Natural killer cell treated with Interleukin-12 subunit alpha and Interleukin-12 subunit beta and Interleukin-15 and Interleukin-18, amount 100 ng/mL, for 72 hours (primary cell): ENCODE measurements at places on chromosomes 5 and 9.

GRCh38 chr9:109232449-109233237 is 65.6 kb upstream of the FRRS1L start:
- H3K36me3 ChIP-seq = no peaks in the 10 kb centered on the region
- no peak for DNase-seq
- H3K4me1 ChIP-seq = no peaks in the 10 kb centered on the region
- no peak overlapping the region for H3K4me3 ChIP-seq

GRCh38 chr9:16308645-16309044 is 561.8 kb downstream of the BNC2 start:
- no peaks in the 10 kb centered on the region for H3K36me3 ChIP-seq
- H3K4me3 ChIP-seq = no peak overlapping the region
- DNase-seq = no peak
- peaks cover 9% of the 10 kb centered on the region for H3K27me3 ChIP-seq
- H3K4me1 ChIP-seq = no peaks in the 10 kb centered on the region
- no peak overlapping the region for H3K27ac ChIP-seq

GRCh38 chr9:93436218-93436617 is 15.3 kb upstream of the FAM120A start:
- DNase-seq = no peak
- H3K27ac ChIP-seq = no peak overlapping the region
- no peaks in the 10 kb centered on the region for H3K4me1 ChIP-seq
- H3K36me3 ChIP-seq = peaks cover 4% of the 10 kb centered on the region

- H3K36me3 ChIP-seq = peaks cover 35% of the 10 kb centered on the region
- H3K27ac ChIP-seq = peak overlapping the region; percentile 77
- H3K4me1 ChIP-seq = peaks cover 26% of the 10 kb centered on the region
- H3K27me3 ChIP-seq = no peaks in the 10 kb centered on the region
Observed at GRCh38 chr5:147658293-147658932, 124.1 kb downstream of the JAKMIP2 start.

GRCh38 chr5:134462761-134463160 is 51.1 kb upstream of the CDKN2AIPNL start:
- H3K27me3 ChIP-seq = no peaks in the 10 kb centered on the region
- peaks cover under 1% of the 10 kb centered on the region for H3K4me1 ChIP-seq
- DNase-seq = no peak
- no peaks in the 10 kb centered on the region for H3K36me3 ChIP-seq

DNA sequence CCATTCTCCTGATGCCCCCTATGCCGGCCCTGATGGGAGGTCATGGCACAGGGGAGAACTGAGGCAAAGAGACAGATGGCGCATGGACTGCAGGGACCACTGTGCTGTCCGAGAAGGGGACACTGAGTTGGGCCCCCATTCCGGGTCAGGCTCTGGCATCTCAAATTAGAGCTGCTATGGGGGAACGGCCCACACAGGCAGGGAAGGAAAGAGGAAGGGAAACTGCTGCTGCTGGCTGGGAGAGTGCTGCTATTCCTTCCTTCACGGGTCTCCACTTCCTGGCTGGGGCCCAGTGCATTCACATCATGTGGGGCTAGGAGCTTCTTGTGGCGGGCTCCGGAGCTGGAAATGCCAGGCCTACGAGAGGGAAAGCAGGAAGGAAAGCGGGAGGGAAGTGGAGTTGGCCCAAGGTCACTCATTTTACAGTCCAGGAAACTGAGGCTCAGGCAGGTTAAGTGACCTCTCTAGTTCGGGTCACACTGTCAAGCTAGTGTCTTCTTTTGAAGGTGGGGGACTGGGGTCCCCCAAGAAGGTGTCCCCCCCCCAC is 1.3 kb upstream of the CARD19 start:
- H3K36me3 ChIP-seq = peaks cover 5% of the 10 kb centered on the region
- H3K27me3 ChIP-seq = no peaks in the 10 kb centered on the region
- H3K4me1 ChIP-seq = peaks cover 64% of the 10 kb centered on the region
- no peak for DNase-seq

DNA sequence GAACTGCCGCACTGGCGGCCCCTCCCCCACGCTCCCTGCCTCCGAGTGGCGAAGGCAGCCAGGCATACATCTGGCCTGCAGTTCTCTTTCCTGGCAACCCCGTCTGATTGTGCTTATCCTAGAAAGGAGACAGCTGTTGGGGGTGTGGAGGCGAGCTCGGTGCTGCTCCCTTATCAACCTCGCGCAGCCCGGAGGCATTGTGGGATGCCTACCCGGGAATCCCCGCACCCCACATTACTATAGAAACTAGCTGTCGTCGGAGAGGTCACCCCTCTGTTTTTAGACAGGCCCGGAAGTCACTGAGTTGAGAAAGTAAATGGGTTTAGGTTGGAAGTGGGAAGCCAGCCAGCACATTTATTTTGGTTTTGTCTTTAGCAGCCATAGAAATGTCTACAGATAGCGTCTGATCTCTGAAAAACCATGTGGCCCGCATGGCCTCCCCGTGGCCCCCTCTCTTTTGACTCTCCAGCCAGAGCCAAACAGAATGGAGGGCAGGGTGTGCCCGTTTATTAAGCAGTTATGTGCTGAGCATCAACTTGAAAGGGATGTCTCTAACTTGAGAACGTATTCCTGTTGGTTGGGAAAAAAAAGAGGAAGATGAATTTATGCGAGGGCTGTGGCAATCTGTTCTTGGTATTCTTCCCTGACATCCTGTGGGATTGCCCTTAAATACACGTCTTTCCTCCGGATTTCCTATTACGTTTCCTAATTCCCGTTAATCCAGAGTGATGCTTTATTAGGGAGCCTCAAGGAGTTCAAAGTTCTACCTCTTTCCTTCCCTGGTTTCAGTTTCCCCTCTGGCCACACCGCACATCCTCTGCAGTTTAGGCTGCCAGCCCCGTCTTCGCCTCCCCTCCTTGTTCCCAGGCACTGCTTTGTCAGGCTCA is 3.9 kb downstream of the STC2 start:
- H3K27me3 ChIP-seq = peaks cover 45% of the 10 kb centered on the region
- DNase-seq = peak; percentile 45
- peak overlapping the region; percentile 13 for H3K4me3 ChIP-seq

DNA sequence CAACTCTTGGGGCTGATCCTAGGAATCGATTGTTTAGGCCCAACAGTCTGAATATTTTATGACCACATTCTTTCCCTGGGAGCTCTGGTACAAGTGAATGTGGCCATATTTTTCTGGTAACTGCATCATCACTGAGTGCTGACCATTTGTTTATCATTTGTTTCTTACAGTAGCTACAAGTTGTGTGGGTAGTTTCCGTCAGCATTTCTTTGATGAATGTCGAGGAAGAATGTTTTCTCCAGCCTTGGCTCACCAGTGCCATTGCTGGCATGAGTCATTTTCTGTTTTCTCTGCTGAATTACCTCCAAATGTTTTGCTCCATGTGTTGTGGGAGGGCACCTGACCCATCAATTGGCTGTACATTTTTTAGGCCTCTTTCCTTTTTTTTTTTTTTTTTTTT is 14.1 kb upstream of the CARD19 start:
- no peak for DNase-seq
- H3K27ac ChIP-seq = no peak overlapping the region

- DNase-seq = no peak
- H3K27ac ChIP-seq = no peak overlapping the region
- no peaks in the 10 kb centered on the region for H3K36me3 ChIP-seq
- H3K27me3 ChIP-seq = no peaks in the 10 kb centered on the region
- H3K4me1 ChIP-seq = no peaks in the 10 kb centered on the region
Observed at GRCh38 chr5:87141544-87141943, 126.1 kb upstream of the RASA1 start.

DNA sequence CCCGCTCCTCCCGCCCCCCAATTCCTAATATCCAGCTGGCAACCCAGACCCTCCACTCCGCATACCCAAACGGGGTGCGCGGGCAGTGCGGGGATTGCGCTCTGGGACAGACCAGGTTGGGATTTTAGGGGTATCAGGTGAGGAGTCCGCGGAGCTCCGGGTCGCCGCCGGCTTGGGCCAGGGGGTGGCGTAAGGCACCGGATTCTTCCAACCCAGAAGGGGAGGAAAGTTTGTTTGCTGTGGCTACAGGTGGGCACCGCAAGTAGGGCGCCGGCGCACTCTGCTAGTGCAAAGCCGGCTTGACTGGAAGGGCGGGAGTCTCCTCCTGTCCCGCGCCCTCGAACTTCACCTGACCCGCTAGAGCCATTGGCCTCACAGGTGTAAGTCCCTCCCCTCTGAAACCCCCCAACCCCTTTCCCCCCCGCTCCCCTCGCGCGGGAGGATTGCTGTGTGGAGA is 709 bp downstream of the IQGAP2 start:
- no peak for DNase-seq
- no peaks in the 10 kb centered on the region for H3K27me3 ChIP-seq
- H3K4me1 ChIP-seq = peaks cover 57% of the 10 kb centered on the region
- no peaks in the 10 kb centered on the region for H3K36me3 ChIP-seq

- H3K27me3 ChIP-seq = no peaks in the 10 kb centered on the region
- no peak for DNase-seq
- H3K4me3 ChIP-seq = no peak overlapping the region
- H3K27ac ChIP-seq = no peak overlapping the region
Observed at GRCh38 chr5:153237671-153238332, 252.7 kb upstream of the GRIA1 start.

GRCh38 chr9:112111461-112111860 is 63.6 kb downstream of the SUSD1 start:
- H3K36me3 ChIP-seq = peaks cover 5% of the 10 kb centered on the region
- no peaks in the 10 kb centered on the region for H3K27me3 ChIP-seq
- H3K27ac ChIP-seq = no peak overlapping the region
- no peak for DNase-seq
- peaks cover 11% of the 10 kb centered on the region for H3K4me1 ChIP-seq

- no peaks in the 10 kb centered on the region for H3K36me3 ChIP-seq
- no peak overlapping the region for H3K4me3 ChIP-seq
- H3K27me3 ChIP-seq = peaks cover 28% of the 10 kb centered on the region
- no peak overlapping the region for H3K27ac ChIP-seq
Observed at GRCh38 chr5:144048259-144048856, 122.1 kb downstream of the YIPF5 start.

- H3K27ac ChIP-seq = no peak overlapping the region
- peaks cover 8% of the 10 kb centered on the region for H3K4me1 ChIP-seq
- H3K27me3 ChIP-seq = no peaks in the 10 kb centered on the region
- no peak for DNase-seq
Observed at GRCh38 chr9:20701060-20701459, 17.0 kb downstream of the FOCAD start.

DNA sequence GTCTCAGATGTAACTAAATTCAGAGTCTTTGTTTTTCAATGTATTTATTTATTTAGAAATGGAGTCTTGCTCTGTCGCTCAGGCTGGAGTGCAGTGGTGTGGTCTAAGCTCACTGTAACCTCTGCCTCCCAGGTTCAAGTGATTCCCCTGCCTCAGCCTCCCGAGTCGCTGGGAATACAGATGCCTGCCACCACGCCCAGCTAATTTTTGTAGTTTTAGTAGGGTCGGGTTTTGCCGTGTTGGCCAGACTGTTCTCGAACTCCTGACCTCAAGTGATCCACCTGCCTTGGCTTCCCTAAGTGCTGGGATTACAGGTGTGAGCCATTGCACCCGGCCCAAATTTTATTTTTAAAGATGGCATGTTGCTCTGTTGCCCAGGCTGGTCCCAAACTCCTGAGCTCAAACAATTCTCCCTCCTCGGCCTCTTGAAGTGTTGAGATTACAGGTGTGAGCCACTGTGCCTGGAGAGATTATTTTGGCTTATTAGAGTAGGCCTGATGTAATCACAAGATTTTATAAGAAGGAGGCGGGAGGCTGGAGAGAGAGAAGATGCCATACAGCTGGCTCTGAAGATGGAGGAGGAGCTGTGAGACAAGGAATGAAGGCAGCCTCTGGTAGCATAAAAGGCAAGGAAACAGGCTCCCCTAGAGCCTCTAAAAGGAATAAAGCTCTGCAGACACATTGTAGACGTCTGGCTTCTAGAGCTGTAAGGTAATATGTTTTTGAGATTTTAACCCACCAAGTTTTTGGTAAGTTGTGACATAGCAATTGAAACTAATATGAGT is 12.9 kb upstream of the KLF9 start:
- H3K4me3 ChIP-seq = no peak overlapping the region
- H3K36me3 ChIP-seq = no peaks in the 10 kb centered on the region
- no peak for DNase-seq
- peaks cover 6% of the 10 kb centered on the region for H3K27me3 ChIP-seq

DNA sequence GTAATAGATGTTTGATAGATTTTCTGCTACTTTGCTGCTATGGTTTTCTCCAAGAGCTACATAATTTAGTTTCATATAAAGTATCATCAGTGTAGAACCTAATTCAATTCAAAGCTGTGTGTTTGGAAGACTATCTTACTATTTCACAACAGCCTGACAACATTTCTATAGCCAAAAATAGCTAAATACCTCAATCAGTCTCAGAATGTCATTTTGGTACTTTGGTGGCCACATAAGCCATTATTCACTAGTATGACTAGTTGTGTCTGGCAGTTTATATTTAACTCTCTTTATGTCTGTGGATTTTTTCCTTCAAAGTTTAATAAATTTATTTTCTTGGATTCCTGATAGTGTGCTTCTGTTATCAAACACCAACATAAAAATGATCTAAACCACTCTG is 35.1 kb upstream of the CCDC152 start:
- no peak for DNase-seq
- H3K4me3 ChIP-seq = no peak overlapping the region
- H3K27me3 ChIP-seq = peaks cover 3% of the 10 kb centered on the region

GRCh38 chr5:73440262-73440661 is 8.3 kb downstream of the FOXD1 start:
- H3K36me3 ChIP-seq = peaks cover 19% of the 10 kb centered on the region
- no peak overlapping the region for H3K4me3 ChIP-seq
- peaks cover 5% of the 10 kb centered on the region for H3K4me1 ChIP-seq
- H3K27me3 ChIP-seq = peaks cover 85% of the 10 kb centered on the region

DNA sequence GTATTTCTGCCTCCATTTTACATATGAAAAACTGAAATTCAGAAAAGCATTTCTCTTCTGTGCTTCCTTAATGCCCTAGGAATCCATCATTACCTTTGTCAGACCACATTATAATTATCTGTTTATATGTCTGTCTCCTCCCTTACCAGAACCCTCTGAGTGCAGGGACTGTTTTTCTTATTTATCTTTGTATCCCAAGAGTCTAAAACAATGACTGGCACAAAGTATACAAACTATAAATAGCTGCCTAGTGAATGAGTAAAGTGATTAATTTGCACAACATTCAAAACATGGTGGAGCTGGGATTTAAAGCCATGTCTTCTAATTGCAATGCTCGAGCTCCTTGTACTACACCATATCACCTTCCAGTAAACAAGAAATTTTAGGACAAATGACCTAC is 49.3 kb upstream of the HK3 start:
- no peak overlapping the region for H3K4me3 ChIP-seq
- no peak for DNase-seq
- no peaks in the 10 kb centered on the region for H3K27me3 ChIP-seq
- no peaks in the 10 kb centered on the region for H3K4me1 ChIP-seq
- H3K27ac ChIP-seq = no peak overlapping the region

DNA sequence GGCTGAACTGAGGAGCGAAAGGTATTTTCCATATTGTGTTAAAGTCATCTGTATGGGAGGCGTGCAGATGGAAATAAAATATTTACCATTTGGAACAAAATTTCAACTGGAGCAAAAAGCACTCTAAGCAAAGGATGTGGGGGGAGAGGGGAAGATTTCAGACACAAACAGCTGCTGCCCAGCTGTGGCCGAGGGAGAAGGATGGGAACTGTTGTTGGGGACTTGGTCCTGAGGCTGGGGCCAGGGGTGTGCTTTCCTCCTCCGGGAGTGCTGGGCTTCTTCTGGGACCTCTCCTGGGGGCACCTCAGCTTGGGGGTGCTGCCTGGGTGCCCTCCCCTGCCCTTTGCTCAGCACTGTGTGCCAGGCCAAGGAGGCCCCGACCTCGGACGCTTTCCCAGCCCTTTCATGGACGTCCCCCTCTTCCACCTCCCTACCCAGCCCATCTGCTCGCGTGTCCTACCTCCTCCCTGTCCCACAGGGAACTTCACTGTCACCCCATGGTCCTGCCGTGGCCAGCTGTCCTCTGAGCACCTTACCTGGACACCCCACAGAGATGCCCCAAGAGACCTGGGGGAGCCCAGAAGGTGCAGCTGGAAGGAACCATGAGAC is 101.9 kb upstream of the COL5A1 start:
- H3K27ac ChIP-seq = no peak overlapping the region
- no peak overlapping the region for H3K4me3 ChIP-seq
- H3K27me3 ChIP-seq = peaks cover 6% of the 10 kb centered on the region
